ENCODE measurements at places on chromosomes 2 and 18.

DNA sequence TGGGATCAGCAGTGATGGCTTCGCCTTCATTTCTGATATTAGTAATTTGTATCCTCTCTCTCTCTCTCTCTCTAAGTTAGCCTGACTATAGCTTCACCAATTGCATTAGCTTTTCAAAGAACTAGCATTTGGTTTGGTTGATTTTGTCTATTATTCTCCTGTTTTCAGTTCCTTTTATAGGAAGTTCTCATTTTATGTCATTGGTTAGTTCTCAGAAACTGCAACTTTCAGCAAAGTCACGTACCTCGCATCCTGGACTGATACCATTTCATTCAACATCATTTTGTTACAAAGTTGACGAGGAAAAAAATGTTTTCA is 450.8 kb downstream of the EIPR1 start:
- DNase-seq = no peak

DNA sequence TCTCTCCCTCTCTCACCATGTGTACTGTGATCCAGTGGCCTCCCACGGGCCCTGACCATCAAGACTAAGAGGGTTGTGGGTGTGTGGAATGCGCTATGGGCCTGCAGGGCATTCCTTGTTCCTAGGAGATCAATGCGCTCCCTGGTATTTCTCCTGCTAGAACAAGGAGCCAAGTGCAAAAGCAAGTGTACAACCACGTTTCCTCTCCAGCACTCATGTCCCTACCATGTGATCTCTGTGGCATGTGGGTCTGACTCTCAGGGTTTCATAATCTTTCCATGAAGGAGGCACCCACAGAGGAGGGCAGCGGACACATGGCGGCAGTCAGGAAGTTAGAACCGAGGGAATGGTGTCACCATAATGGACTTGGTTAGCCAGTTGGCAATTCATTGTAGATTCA is 91.4 kb downstream of the MAPK4 start:
- no peak for DNase-seq

GRCh38 chr2:225841314-225841713 is 441.8 kb downstream of the NYAP2 start:
- no peak for DNase-seq

GRCh38 chr2:1079873-1080799 is 129.5 kb downstream of the SNTG2 start:
- no peak for DNase-seq

DNA sequence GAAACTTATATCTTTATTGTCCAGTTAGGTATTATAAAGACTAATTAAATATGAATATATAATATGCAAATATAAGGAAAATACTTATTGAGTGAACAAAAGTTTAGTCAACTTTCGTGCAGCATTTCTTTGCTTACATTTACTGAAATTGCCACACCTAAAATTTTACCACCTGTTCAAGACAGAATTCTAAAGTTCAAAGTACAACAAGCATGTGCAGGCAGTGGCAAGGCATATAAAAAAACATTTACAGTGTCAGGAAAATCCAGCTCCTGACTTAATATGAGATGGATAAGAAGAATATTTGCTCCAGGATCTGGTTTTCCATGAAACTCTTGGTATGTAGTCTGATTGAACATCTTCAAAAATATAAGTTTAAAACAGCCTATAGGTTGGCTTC is 4.8 kb downstream of the ITPRID2 start:
- DNase-seq = no peak

DNA sequence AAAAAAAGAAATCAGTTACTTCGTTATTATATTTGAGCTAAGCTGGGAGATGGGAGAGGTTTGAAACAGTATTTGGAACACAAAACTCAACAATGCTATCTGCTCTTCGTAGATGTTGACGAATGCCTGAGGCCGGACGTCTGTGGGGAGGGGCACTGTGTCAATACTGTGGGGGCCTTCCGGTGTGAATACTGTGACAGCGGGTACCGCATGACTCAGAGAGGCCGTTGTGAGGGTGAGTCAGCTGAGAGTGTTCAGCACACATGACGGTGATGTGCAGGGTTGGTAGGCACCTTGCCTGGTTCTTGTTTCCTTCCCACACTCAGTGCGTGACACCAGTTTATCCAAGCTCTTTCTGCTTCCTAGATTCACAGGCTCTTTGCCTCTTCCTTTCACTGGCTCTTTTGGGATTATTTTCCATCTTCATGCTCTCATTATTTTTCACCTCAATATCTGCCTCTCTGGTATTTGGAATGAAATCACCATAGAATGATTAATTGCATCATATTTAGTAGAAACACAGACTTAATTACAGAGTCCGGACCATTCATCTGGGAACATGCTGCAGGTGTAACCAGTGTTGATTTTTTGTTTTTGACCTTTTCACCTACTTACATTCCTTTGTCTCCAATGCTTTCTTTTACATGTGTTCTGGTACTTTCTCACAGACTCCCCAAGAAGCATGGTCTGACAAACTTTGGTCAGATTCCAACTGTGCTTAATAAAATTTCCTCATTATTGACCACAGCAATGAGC is 200.6 kb upstream of the RASGRP3 start:
- no peak for DNase-seq

DNA sequence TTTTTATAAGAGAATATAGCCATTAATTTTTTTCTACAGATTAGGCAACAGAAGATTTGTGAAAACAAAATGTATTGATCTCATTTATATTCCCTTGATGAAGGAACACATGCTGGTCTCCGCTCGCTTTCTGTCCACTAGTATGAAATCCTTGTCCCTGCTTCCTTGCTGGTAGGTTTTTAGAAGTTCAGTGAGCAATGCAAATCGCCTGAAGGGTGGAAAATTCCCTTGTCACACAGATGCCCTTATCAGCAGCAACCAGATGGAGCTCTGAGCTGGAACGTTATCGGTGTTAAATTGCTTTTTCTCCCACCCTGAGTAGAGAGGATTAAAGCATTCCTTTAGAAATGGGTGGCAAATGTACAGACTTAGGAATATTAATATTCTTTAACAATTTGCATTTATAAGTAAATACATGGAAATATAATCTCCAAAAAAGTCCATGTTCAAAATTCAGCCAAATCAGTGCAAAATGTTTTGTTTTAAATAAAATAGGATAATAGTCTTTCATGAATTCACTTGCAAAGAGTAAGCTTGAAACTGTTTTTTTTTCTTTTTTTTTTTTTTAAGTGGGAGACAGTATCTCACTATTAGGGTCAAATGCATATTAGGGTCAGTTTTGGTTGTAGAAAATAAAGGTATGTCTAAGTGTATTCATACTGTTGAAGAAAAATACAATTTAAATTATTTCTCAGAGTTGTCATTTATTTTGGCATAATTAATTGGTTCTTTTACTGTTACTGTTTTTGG is 164.0 kb upstream of the MYO3B start:
- no peak for DNase-seq

GRCh38 chr2:20110383-20110782 is 59.0 kb upstream of the LAPTM4A start:
- DNase-seq = no peak

- no peak for DNase-seq
Measured at GRCh38 chr18:950882-951495, 46.3 kb downstream of the ADCYAP1 start.

DNA sequence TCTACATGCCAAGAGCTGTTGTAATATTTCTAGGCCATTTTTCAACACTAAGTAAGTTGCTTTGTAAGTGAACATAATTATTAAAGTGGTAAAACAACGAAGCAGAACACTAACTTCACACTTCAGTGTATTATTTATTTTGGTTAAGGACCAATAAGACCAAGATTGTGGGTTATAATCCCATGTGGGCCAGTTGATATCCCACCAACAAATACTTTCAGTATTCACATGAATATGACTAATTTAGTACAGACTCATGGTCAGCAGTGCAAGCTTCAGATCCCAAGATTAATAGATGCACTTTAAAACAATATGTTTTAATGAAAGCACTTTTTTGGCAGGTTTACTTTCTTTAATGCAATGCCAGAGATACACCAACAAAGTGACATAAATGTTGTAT is 154.3 kb downstream of the LCLAT1 start:
- DNase-seq = no peak

GRCh38 chr18:12359515-12359927 is 17.5 kb downstream of the AFG3L2 start:
- no peak for DNase-seq

- no peak for DNase-seq
Measured at GRCh38 chr2:220001751-220002150, 374.3 kb downstream of the SLC4A3 start.

DNA sequence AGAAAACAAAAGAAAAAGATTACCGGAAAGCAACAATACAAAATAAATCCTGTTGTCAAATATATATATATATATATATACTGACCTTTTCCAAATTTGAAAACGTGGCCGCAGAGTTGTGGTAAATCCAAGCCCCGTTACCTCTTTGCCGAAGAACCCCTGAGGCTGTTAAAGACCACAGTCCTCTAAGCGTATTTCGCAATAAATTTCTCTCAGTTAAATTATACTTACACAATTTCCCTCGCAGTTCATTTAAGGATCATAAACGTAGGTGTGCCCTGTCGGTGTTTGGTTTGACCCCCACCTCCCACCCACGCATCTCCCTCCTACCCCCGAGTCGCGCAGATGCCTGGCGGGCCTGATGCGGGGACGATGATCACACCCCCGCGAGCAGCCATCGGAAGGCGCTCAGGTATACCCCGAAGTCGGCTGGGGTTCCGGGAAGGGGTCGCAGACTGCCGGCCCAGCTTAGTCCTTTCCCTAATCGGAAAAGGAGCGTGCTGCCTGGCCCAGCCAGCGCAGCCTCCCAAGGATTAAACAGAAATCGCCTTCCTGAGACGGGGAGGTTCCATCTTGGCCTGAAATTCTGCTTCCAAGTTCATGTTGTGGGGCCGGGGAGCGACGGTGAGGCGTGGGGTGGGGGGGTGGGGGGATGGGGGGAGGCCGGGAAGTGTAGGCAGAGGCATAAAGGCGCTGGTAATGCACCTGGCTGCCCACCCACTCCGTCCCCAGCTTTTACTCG is 2.9 kb upstream of the MEIS1 start:
- DNase-seq = no peak

DNA sequence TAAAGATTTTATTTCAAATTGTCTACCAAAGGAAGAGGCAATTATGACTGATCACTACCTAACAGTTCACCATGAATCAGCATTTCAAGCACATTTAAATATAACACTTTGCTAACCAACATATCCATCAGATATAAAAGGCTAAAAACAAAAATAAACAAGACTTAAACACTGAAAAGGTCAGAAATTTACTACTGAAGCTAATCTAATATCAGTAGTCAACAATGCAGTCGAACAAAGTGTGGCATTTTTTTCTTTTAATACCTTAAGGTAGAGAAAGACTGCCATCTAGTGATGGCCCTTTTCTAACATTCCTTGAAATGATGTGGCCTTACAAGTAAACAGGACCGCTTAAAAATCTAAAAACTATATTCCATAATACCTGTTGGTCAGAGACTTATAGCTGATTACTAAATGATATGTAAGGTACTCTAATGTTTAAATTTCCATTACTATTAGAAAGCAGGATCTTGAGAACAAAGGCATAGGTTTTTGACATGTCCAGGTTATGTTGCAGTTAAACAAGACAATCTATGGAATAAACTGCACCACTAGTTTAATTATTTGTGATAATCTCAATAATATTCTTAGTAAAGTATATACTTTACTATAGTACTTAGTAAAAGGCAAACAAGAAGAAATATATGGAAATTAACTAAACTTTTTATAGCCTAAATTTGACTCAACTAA is 80.0 kb downstream of the EXOC6B start:
- no peak for DNase-seq

All from NCI-H2081 treated with DMSO at 0.1 percent for 48 hours (cell line).